ENCODE measurements at places on chromosomes 3 and 15.

GRCh38 chr3:18119866-18120265, 305.3 kb downstream of the SATB1 start:
- no peak for DNase-seq

- no peak for DNase-seq
Observed at GRCh38 chr3:100864471-100865250, 128.6 kb downstream of the ABI3BP start.

DNA sequence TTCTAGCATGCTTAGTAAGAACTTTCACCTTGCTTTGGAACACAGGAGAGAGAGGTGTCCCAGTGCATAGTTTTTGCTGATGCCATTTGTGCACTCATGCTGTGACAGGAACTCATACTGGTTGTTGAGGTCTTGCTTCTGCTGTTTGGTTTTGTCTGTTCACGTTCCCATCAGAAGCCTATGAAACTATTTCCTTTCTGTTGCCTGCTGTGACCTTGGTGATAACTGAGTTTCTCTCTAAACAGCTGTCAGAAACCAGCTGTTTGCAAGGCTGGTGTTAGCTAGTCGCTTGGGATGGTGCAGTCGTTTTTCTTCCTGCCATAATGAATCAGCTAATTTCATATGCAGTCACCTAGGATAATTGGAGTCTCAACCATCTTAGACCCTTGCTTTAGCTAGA, 724.1 kb downstream of the GRM7 start:
- no peak for DNase-seq

DNA sequence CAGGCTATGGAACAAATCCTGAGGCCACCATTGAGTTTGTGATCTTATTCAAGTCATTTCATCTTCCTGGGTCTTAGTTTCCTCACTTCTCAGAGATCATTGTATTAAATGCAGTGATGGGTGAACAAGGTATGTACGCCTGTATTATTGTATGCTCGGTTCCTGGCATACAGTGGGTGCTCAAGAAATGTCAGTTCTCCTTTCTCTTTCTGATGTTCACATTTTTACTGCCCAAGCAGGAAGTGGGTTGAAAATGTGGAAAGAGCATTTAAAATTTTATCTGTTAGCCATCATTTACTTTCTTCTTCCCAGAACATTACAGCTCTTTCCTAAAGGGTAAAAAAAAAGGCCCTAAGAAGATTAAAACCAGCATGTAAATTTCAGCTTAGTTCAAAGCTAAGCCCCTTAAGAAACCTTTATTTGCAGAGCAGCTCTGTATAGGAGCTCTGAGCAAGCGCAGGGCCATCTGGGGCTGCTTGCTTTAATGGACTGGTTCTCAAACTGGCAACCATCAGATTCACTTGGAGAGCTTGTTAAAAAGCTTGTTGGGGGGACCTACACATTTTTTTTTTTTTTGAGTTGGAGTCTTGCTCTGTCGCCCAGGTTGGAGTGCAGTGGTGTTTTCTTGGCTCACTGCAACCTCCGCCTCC, 179.4 kb downstream of the CHST2 start:
- DNase-seq = no peak

- no peak for DNase-seq
Observed at GRCh38 chr3:71582036-71582611, 1.4 kb downstream of the FOXP1 start.

DNA sequence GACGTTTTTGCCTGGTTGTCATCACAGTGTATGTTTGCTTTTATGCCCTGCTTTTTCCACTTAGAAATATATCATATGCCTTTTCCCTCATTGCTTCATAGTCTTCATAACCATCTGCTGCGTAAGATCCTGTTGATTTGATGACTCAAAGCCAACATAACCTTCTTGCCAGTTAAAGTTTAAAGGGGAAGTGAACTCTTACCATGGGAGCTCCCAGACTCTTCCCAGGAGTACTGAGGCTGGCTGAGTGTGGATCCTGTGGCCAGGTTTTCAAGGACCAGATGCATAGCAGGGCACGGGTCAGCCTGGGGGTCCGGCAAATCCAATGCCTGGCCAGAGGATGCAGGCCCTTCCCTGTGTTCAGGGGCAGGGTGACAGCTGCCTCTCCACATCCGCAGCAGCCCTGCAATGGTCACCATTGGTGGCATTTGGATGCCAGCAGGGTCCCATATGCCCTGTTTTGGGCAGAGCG, 42.0 kb upstream of the SACM1L start:
- no peak for DNase-seq

- no peak for DNase-seq
Observed at GRCh38 chr3:104273046-104273649, 1093.6 kb upstream of the ALCAM start.

DNA sequence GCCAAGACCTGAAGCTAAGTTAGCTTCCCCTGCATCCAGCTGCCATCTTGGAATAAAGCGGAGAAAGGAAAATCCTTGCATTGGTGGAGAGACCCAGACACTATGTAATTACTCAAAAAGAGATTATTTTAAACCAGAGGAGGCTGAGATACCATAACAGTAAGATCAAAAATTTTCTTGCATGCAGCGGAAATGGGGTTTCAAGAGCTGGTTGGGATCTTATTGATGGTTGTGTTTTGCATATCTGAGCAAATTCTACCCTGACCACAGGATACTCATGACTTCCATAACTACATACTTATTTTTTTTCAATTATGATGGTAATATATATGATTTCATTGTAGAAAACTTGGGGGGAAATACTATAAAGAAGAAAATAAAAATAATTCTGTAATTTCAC, 17.5 kb downstream of the TMEM158 start:
- DNase-seq = no peak

DNA sequence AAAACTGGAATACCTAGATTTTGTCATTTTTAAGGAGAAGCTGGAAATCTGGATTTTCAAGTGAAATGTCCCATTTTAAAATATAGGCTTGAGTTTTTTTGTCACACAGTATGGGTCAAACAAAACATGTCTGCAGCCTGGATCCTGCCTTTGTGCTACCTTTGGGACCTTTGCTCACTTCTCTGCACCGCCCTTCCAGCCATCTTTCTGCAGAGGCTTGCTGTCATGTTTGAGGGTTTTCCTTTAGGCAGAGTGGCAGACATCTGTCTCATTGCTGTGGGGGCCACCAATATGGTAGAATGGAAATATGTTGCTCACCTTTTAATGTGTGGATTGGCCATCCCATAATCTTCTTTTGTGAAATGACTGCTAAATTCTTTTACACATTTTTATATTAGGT, 136.3 kb downstream of the EEFSEC start:
- no peak for DNase-seq

- no peak for DNase-seq
Observed at GRCh38 chr3:88195951-88196434, 46.2 kb downstream of the C3orf38 start.

DNA sequence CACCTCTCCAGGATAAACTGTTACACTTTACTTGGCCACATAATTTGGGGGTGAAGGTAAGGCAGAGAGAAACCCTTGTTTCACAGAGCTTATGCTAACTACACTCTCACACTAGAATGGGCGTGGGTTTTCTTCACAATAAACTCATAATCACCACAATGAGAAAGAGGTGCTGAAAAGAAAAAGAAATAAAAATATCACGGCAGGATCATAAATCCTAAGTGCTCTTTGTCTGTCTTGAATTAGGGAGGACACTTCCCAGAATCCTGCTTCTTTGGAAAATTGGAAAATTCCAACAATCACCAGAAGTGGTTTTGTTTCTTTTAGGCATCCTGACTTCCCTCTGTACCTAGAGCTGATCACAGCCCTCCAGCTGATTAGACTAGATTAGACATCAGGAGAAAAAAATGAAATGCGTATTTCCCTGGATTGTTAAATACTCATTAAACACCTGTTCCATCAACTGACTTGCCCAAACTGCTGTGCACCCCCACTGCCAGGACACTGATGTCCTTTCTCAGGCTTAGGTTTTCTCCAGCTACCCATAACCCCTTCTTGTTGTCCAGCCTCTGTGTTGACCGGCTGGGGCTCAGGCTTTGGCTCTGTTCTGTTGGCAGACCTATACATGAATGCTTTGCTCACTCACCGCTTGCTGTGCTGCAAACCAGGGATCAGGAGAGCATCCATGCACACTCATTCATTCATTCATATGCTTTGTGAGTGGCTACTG, 41.6 kb upstream of the ACKR4 start:
- no peak for DNase-seq

DNA sequence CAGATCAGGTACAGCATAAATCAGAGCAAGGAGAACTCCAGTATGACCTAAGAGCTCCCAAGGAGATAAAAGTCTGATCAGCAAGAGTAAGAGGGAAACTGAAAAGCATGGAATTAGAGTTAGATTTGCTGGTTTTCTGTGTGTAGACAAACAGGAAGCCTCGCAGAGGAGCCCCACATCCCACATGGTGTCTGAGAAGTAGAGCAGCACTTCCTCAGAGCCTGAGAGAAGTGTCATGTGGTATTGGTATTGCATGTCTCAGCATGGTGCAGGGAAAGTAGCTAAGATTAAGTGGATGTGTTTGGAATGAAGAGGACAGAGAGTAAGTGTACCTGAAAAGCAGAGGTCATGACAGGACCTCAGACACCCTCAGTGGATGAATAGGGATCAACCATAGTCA, 175.4 kb upstream of the GBE1 start:
- no peak for DNase-seq

- no peak for DNase-seq
Observed at GRCh38 chr3:155555479-155556060, 189.3 kb downstream of the PLCH1 start.

- DNase-seq = no peak
Observed at GRCh38 chr3:69092030-69092516, 7.3 kb downstream of the ARL6IP5 start.

- DNase-seq = no peak
Observed at GRCh38 chr15:62940755-62941361, 101.7 kb upstream of the TPM1 start.

DNA sequence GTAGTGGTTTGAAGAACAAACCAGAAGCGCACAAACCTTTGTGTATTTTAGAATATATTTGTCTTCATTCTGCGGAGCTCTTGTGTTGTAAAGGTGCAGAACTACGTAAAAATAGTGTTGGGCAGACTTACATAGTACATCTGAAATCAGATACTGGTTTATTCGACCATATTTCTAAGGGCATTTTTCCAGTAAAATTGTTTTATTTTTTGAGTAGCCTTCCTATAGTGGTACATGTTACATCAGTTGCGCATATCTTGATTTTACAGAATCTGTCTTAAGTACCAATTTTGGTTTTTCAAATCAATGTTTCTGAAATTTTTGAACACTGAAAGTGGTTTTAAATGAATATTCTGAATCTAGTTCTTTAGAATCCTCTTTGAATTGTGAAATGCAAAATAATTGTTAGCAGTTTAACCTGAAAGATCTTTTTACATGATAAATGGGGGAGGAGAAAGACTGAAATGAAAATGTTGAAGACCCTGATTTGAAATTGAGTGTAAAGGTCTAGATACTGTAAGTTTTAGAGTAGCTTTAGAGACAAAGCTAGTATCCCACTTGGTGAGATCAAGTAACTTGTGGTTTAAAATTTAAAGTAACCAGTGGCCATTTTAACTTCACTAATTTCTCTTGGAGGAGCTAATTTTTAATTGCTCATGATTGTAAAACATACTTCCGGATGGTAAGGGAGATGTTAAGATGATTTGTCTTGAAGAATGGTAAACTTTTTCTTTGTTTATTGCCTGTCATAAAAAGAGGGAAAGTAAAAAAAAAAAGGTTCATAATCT, 15.5 kb upstream of the CHD2 start:
- no peak for DNase-seq

GRCh38 chr15:62636823-62637573, 405.5 kb upstream of the TPM1 start:
- DNase-seq = no peak

DNA sequence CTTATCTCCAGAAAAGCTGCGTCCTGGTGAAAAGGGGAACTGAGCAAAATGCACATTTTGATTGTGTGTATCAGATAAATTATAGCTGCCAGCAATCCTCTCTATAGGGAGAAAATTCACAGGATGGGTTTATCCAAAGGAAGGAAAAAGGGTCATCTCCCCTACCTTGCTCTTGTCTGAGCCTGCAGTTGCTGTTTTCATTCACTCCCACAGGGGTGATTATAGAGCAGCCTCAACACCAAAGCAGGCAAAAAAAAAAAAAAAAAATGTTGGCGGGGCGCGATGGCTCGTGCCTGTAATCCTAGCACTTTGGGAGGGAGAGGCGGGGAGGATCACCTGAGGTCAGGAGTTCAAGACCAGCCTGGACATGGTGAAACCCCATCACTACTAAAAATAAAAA, 333.7 kb downstream of the ROBO2 start:
- no peak for DNase-seq

DNA sequence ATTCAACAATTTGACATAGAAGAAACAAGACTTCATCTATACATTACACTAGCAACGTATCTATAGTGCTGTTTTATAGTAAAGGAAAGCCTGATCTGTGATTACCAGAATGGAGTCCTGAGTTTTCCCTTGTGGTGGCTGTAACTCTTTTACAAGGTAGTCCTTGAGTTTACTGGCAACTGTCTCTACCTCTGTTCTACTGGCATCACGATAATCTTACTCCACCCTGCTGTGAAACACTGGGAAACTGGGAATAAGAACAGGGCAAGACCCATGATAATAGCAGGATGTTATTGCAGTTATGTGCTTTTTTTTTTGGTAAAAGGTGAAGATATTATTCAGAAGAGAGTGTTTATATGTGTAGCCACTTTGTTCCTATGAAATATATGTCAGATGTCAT, 12.4 kb upstream of the HHLA2 start:
- no peak for DNase-seq

DNA sequence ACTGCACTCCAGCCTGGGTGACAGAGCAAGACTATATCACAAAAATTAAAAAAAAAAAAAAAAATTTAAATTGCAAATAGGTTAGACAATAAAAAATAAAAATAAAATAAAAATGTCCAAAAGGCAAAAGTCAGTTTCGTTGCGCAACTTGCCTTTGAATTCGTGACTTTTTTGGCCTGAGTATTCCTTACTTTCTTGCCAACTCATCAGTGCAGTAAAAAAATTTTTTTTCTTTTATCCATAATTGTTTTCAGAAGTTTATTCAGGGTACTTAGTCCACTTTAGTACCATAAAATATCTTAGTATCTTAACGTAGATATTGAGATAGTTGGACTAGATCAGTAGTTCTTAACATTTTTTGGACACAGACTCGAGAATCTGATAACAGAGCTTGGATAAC, 22.4 kb upstream of the CILP start:
- no peak for DNase-seq

DNA sequence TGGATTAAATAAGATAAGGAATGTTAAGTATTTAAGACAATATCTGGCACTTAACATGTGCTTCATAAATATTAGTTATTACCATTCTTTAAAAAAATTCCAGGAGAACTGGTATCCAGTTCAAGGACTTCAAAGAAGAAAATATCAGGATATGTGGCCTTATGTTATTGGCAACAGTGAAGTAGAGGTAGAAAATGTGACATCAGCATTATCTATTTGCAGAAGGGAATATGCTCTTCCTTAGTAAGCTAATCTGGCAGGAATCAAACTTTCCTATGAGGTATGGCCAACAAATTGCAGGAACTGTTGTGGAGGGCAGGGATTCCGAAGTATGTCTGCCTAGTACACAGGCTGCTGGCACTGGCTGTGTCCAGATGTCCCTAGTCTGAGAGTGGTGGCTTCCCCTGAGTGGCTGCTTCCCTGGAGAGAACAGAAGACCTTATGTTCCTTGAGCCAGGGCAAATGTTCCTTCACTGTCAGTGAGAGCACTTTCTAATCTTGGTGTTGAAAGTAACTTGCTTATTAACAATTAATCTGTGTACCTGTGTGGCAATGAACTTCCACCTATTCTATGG, 351.7 kb upstream of the THRB start:
- no peak for DNase-seq

All from NCI-H187 (cell line).